HepG2 (cell line): ENCODE measurements at places on chromosomes 13 and 19. TPM values are rescaled to one million over a fixed set of nuclear protein-coding genes. Genes with fewer than 3 reads are reported as not detected.

GRCh38 chr19:11338121-11338520 lies 1.3 kb downstream of the RAB3D start:
- no peak for DNase-seq

DNA sequence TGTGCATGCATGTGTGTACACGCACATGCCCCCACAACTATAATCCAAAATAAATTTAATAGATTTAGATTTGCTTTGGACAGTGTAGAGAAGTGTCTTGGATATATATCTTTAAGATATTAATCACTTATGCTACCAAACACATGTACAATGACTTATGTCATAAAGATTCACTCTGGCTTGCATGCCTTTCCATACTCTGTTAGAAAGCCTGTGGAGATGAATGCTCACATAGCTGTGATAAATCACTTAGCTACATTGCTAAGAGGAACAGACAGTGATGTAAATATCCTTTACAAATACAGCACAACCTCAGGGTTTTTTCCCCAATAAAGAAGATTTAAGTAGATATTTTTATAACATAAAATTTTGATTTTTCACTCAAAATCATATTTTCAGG lies 2484.8 kb upstream of the PCDH20 start:
- no peak for DNase-seq

The CGB3 gene
- polyA plus RNA-seq: not detected in 2 replicates

The GFY gene
- polyA plus RNA-seq: not detected in 2 replicates
